Posterior cingulate gyrus (tissue), 11 donors: ENCODE measurements at places on chromosomes 1 and 21.

GRCh38 chr21:33069994-33070743 lies at the start of gene OLIG1:
TSS of gene OLIG1 (plus strand) at chr21:33070141. CDS start at chr21:33070247, 106 bp downstream.
- peak; percentile 70 for DNase-seq

DNA sequence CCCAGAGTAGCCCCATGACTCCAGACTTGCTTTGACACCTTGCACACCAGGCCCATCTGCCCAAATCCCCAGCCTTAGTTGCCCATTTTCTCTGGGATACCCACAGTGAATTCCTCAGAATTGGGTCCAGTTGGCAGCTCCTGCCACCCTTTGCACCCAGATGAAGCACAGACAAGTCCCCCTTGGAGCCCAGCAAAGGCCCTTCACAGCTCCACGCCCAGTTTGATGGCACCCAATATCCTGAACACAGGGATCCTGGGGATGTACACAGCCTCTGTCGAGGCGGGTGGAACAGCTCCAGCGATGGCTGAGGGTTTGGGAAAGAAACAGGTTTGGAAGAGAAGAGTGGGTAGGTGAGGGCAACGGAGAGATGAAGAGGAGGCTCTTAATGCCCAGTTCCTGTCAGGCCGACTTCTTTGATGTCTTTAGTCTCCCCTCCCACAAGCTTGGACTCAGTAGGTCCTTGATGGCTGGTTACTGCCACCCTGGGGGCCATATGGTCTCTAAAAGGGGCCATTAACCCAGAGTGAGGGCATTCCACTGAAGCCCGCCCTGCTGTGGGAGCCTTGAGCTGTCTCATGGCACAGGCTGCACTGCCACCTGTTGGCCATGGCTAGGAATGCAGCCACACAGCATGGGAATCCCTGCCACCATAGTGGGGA lies 21.7 kb downstream of the TMEM53 start:
- DNase-seq: peak; percentile 91

GRCh38 chr1:101506541-101507164 lies 269.8 kb downstream of the S1PR1 start:
- DNase-seq: peak; percentile 11

DNA sequence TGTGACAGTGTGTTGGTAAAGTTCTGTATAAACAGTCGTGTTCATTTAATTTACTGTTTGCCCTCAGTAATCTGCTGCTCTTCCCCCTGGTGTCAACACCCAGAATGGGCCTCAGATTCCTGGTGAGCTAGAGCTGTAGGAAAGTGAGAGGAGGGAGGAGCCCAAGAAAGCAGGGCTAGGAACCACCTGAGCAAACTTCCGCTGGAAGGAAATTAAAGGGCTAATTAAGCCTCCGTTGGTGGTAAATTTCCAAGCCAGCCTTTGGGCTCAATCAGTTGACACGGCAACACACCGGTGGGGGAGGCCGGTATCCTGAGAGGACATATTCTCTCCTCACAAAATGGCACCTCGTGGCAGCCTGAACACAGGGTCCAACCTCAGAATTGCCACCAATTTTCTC lies 32.9 kb downstream of the RAB3B start:
- no peak for DNase-seq

- DNase-seq: no peak
Observed at GRCh38 chr1:14426854-14427253, 171.6 kb upstream of the KAZN start.

GRCh38 chr1:20987831-20988825 lies 188.6 kb downstream of the EIF4G3 start:
- no peak for DNase-seq

DNA sequence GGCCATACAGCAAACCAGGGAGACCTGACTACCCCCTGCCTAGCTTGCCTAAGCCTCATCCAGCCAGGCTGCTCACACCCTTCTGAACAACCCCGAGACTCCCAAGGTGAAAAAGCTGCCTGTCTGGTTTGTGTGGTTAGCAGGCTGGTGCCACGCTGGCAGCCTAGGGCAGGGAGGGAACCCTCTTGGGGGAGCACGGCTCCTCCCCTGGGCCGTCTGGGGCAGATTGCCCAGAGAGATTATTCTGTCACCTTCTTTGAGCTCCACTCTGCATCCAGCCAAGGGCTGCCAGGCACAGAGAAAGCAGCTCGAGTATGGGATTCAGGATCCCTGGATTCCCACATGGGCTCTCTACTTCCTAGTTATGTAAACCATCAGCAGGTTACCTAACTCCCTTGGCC lies 27.5 kb upstream of the TCEA3 start:
- DNase-seq: no peak

- DNase-seq: no peak
Observed at GRCh38 chr1:160830321-160831153, 32.1 kb downstream of the CD244 start.

DNA sequence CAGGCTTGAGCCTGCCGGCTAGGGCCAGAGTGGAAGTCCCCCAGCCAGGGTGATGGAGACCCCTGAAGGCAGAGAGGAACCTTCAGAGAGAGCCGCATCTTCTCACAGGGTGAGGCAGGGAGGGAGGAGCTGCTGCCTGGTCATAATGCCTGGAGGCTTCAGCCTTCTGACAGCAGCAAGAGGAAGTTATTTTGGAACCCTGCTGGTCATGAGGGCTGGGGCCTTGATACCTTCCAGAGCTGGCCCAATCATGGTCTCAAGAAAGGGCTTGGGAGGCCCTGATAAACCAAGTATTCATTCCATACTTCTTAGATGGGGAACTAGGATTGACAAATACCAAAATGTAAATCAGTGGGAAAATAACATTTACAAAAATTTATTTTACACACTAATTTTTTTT lies 26.6 kb upstream of the MPZL1 start:
- DNase-seq: no peak

DNA sequence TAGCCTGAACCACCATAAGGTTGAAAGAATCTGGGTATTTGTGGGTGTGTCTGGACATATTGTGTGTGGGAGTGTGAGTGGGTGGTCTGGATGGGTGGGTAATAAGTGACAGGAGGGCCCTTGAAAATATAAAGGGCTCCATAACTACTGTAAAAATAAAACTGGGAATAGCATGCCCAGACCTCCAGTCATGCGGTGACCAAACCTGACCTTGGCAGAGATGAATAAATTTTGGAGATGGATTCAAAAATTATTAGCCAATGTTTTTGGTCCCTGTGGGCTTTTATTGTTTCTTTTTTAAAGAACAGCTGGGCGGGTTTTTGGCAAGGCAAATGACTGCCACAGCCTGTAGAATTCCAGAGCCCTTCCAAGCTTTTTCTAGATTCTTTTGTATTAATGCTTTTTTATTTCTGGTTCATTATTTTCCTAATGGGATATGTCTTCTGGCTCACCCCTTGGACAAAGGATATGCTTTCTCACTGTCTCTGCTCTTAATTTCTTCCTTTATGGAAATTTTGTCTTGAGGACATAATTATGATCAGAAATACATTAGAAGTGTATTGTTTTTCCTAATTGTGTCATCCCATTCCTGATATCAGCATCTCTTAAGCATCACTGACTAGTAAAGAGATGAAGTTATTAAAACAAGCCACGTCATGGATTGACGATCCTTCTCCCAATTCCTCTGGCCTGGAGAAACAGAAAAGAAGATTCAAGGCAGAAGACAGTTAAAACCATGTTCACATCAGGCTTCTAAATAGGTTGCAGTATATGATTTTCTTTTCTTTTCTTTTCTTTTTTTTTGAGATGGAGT lies 69.5 kb downstream of the NTMT2 start:
- DNase-seq: no peak

DNA sequence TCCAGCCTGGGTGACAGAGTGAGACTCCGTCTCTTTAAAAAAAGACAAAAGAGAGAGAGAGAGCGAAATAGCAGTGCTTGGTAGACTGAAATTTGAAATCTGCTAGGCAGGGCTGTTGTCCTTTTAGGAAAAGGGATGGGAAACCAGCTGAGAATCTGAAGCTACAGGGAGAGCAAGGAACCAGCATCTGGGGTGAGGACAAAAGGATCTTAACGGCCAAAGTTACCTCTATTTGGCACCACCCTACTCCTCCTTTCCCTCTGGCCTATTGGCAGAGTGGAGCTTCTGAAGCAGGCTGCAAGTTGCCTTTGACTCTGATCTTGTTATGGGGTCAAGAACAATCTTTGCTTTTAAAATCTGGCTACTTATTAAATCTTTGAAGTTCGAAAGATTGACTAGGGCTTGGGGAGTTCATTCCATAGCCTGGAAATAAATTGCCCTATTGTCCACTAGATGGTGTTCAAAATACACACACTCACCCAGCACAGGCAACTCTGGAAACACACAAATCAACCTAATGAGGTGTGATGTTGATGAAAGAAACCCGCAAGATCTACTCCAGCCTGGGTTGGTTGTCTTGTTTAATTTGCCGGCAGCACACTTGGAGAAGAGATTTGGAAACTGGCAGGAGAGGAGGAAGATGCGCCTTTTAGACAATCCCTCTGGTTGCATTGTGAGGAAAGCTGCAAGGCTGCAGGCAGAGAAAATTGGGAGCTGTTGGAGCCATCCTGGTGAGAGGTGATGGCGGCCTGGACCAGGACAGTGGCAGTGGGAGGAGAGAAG lies 16.5 kb upstream of the PARP1 start:
- DNase-seq: no peak

- DNase-seq: no peak
Observed at GRCh38 chr1:183103147-183103546, 79.9 kb downstream of the LAMC1 start.

DNA sequence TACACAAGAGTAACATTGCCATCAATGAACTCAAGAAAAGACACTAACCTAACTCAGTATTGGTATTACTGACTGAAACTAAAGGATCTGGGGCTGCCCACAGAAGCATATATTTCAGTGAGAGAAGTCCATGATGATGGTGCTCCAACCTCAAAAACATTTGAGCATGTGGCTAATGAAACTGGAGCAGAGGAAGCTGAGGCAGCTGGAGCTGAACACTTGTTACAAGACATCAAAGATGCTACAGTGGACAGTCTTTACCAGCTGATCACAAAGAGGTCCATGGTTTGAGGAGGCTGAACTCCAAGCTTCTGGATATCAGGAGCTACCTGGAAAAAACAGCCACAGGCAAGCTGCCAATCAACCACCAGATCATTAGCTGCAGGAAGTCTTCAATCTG lies 42.2 kb upstream of the TTC39A start:
- DNase-seq: no peak

GRCh38 chr1:119987112-119987511 lies 82.3 kb downstream of the NOTCH2 start:
- DNase-seq: no peak
